ENCODE measurements at places on chromosomes 5 and 9. TPM values are rescaled to one million over a fixed set of nuclear protein-coding genes. Genes with fewer than 3 reads are reported as not detected.

PHF19 gene
- polyA plus RNA-seq, result 35.7 TPM

SOX30 gene
- polyA plus RNA-seq, result 0.43 TPM

TAS2R1 gene
- polyA plus RNA-seq, result not detected

PRRC1 gene
- 38.3 TPM for polyA plus RNA-seq

WDR38 gene
- polyA plus RNA-seq, result 10.8 TPM

SLC46A2 gene
- 0.14 TPM for polyA plus RNA-seq

ARHGAP26 gene
- polyA plus RNA-seq, result 22.1 TPM

RANBP17 gene
- 18.3 TPM for polyA plus RNA-seq

NPR2 gene
- polyA plus RNA-seq, result 39.5 TPM

FBLL1 gene
- polyA plus RNA-seq, result 61.4 TPM
